Tibial nerve (tissue), 4 donors: ENCODE measurements at places on chromosomes 6 and 20. TPM values are rescaled to one million over a fixed set of nuclear protein-coding genes. Genes with fewer than 3 reads are reported as not detected.
A peak's percentile ranks its signal among the peaks of the same experiment; 100 is the strongest.

Gene SNPH
- 7.4 TPM for total RNA-seq

Gene CSNK2B
- total RNA-seq = 207 TPM

Gene ZSCAN23
- total RNA-seq = 2.9 TPM

- no peak for DNase-seq
- no peaks in the 10 kb centered on the region for H3K4me1 ChIP-seq
- H3K27ac ChIP-seq = no peak overlapping the region
- H3K36me3 ChIP-seq = no peaks in the 10 kb centered on the region
- peak overlapping the region; percentile 46 for H3K4me3 ChIP-seq
Observed at GRCh38 chr6:13924146-13924948, 405 bp upstream of the RNF182 start.

DNA sequence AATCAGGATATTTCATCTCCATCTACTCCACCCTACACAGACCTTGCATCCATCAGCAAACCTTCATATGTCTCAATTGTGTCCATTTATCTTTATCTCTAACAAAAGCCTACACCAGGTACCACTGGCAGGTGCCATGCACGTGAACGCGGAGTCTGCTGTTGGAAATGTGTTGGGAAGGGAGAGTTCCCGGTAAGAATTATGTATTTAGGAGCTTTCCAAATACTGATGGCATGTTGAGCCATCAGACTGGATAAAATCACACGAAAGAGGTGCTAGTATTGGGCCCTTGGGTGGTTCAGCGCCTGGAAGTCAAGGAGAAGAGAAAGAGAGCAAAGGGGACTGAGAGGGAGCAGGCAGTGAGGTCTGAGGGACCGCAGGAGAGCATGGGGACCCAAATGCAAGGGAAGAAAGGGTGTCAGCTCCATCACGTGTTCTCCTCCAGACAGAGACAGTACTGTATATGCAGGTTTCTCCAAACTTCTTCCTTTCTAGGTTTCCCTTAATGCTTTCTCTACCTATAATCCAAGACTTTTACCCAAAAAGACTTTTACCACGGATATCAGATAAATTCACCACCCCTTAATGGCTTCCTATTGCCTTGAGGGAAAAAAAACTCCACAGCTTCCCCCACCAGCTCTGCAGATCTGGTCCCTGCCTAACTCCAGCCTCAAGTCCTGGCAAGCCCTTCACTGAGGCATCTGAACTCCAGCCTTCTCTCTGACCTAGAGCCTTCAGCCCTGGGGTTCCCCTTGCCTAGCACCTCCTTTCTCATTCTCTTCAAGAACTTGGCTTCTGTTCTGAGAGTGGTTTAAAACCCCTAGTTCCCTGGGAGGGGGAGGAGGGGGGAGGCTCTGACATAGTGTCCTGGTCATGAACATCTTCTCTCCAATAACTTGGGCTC is 4.8 kb upstream of the ZNF217 start:
- DNase-seq = no peak
- no peak overlapping the region for H3K4me3 ChIP-seq
- no peaks in the 10 kb centered on the region for H3K36me3 ChIP-seq

DNA sequence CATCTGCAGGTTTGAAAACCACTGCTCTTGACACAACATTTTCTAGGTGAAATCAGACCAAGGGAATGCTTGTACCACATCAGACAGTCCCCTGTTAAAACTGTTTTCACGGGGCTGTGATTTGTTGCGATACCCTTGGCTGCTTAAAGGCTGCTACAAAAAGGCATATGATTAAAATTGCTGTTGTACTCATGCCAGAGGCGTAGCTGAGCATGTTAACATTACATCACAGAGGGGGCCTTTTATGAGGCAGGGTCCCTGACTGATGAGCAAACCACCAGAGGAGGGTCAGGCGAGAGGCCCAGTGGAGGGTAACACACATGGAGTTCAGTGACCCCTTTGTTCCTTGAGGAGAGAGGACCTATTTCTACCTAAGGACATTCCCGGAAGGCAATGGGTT is 70.4 kb upstream of the CDYL start:
- DNase-seq = no peak
- H3K4me1 ChIP-seq = no peaks in the 10 kb centered on the region
- no peaks in the 10 kb centered on the region for H3K27me3 ChIP-seq
- no peak overlapping the region for H3K4me3 ChIP-seq
- no peak overlapping the region for H3K27ac ChIP-seq

- no peaks in the 10 kb centered on the region for H3K4me1 ChIP-seq
- no peaks in the 10 kb centered on the region for H3K27me3 ChIP-seq
- no peak overlapping the region for H3K4me3 ChIP-seq
- H3K36me3 ChIP-seq = no peaks in the 10 kb centered on the region
- no peak overlapping the region for H3K27ac ChIP-seq
- DNase-seq = no peak
Observed at GRCh38 chr6:67633058-67633457, 1002.0 kb upstream of the ADGRB3 start.

Gene MYBL2
- total RNA-seq = not detected

- no peaks in the 10 kb centered on the region for H3K27me3 ChIP-seq
- H3K4me3 ChIP-seq = no peak overlapping the region
- no peak overlapping the region for H3K27ac ChIP-seq
- H3K36me3 ChIP-seq = no peaks in the 10 kb centered on the region
Observed at GRCh38 chr6:11368760-11369159, 136.3 kb upstream of the NEDD9 start.

Gene SERPINB1
- 24.7 TPM for total RNA-seq

- no peaks in the 10 kb centered on the region for H3K27me3 ChIP-seq
- H3K27ac ChIP-seq = peak overlapping the region; percentile 76
- H3K4me3 ChIP-seq = no peak overlapping the region
- H3K36me3 ChIP-seq = no peaks in the 10 kb centered on the region
Observed at GRCh38 chr20:41308726-41309413, 8.7 kb downstream of the ZHX3 start.

- H3K4me1 ChIP-seq = no peaks in the 10 kb centered on the region
- no peak overlapping the region for H3K27ac ChIP-seq
- H3K27me3 ChIP-seq = no peaks in the 10 kb centered on the region
- no peaks in the 10 kb centered on the region for H3K36me3 ChIP-seq
Observed at GRCh38 chr6:65468307-65468706, 238.7 kb downstream of the EYS start.

Gene ZC3H12D
- 3.1 TPM for total RNA-seq

- H3K36me3 ChIP-seq = no peaks in the 10 kb centered on the region
- no peak for DNase-seq
- no peak overlapping the region for H3K4me3 ChIP-seq
- no peaks in the 10 kb centered on the region for H3K27me3 ChIP-seq
- H3K4me1 ChIP-seq = peaks cover 35% of the 10 kb centered on the region
Observed at GRCh38 chr20:7505152-7505834, 435.0 kb downstream of the HAO1 start.

Gene IGF2R
- total RNA-seq = 63.7 TPM

GRCh38 chr6:41577356-41578216 is 31.4 kb downstream of the FOXP4 start:
- no peaks in the 10 kb centered on the region for H3K27me3 ChIP-seq
- no peak overlapping the region for H3K4me3 ChIP-seq
- peak overlapping the region; percentile 59 for H3K27ac ChIP-seq

Gene XKR7
- total RNA-seq = not detected

Gene DOK5
- 5.4 TPM for total RNA-seq

Gene GHRH
- total RNA-seq = not detected

Gene DCDC2
- not detected for total RNA-seq

GRCh38 chr6:16511723-16512489 is 249.4 kb downstream of the ATXN1 start:
- H3K27ac ChIP-seq = no peak overlapping the region
- no peaks in the 10 kb centered on the region for H3K27me3 ChIP-seq
- peaks cover 41% of the 10 kb centered on the region for H3K4me1 ChIP-seq
- DNase-seq = no peak
- no peak overlapping the region for H3K4me3 ChIP-seq
- H3K36me3 ChIP-seq = no peaks in the 10 kb centered on the region

DNA sequence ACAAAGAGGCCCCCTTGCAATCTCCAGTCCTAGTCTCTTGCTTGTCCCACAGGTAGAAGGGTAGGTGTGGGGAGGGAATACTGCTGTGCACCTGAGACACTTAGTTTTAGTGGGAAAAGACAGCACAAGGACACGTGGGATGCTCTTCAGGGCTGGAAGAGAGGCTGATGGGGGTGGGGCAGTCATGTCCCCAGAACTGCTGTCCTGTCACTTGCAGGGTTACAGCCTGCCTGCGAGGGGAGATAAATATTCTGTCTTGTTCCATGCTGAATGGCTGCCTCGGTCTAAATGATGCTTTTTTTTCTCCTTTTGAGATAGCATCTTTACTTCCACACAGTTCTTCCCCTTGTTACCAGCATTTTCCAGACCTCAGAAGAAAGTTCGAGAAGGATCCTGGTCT is 106.2 kb downstream of the SLC24A3 start:
- no peak for DNase-seq
- peaks cover 13% of the 10 kb centered on the region for H3K4me1 ChIP-seq
- H3K4me3 ChIP-seq = no peak overlapping the region
- no peaks in the 10 kb centered on the region for H3K27me3 ChIP-seq
- no peak overlapping the region for H3K27ac ChIP-seq
- H3K36me3 ChIP-seq = no peaks in the 10 kb centered on the region

DNA sequence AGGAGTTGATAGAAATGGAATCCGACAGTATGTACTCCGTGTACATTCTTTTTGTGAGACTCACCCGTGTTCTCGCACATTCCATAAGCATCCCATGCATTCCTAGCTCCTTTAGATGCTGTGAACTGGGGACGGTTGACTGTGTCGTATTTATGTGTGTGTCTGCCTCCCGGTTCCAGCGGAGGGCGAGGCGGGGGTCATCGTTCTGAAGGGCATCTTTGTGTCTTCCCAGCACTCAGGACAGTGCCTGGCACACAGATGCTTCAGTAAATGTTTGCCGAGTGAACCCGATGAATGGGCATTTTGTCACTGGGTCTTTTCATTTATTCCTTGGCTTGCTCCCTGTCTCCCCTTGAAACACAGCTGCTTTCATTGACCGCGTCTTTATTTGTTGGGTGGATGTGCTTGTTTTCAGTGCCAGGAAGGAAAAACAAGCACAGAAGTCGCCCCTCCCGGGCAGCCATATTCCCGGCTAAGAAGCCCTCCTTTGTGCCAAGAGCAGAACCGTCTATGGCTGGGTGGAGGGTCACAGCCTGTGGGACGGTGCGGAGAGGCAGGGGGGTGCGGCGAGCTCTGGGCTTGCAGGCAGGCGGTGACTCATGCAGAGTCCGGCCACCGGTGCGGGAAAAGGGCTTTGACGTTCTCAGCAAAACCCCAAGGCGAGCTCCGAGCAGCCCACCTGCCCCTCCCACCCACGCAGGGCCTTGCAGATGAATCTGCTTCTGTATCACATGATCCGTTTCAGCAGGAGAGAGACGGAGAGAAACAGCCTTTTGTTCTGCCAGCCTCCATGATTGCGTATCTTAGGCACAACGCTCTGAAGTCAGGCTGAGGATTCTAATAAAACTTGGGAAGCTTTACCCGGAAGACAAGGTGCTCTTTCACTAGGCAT is 11.2 kb upstream of the PSMG4 start:
- H3K36me3 ChIP-seq = peaks cover 9% of the 10 kb centered on the region
- peak overlapping the region; percentile 8 for H3K4me3 ChIP-seq
- no peaks in the 10 kb centered on the region for H3K27me3 ChIP-seq
- H3K27ac ChIP-seq = peak overlapping the region; percentile 86
- peaks cover 38% of the 10 kb centered on the region for H3K4me1 ChIP-seq
- no peak for DNase-seq

- no peak overlapping the region for H3K4me3 ChIP-seq
- H3K27ac ChIP-seq = no peak overlapping the region
- no peak for DNase-seq
- no peaks in the 10 kb centered on the region for H3K4me1 ChIP-seq
- H3K36me3 ChIP-seq = no peaks in the 10 kb centered on the region
Observed at GRCh38 chr6:165486183-165487137, 176.6 kb downstream of the PDE10A start.

GRCh38 chr6:170049641-170050561 is 241.0 kb downstream of the DLL1 start:
- peak; percentile 48 for DNase-seq
- no peaks in the 10 kb centered on the region for H3K4me1 ChIP-seq
- H3K27me3 ChIP-seq = no peaks in the 10 kb centered on the region

DNA sequence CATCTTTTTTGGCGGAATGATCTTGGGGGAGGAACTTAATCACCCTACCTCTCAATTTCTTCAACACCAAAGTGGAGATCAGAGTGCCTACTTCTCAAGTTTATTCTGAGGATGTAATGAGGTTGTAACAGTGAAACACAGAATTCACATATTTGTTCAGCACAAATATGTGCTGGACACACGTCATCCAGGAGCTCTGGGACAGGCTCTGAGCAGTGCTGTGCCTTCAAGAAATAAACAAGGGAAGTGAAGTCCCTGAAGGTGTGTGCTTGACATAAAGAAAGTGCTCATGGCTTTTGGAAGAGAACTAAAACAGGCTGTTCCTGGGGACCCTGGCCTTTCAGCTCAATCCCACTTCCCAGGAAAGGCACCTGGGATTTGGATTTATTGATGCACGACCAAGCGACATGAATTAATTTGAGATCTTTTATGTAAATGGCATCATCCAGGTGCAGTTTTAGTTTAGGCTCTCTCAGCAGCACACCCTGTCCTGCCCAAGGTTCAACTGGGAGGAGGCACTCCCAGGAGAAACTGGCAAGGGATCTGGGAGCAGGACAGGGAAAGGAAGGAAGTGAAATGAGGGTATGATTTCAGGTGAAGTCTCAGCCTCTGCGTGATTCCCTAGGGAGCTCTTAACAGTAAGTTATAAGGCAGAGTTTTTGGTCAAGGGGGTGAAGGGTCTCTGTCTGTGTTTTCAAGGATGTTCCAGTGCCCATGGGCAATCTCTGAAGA is 211.0 kb downstream of the FOXA2 start:
- no peak overlapping the region for H3K4me3 ChIP-seq
- DNase-seq = no peak
- H3K36me3 ChIP-seq = no peaks in the 10 kb centered on the region
- no peaks in the 10 kb centered on the region for H3K27me3 ChIP-seq
- no peaks in the 10 kb centered on the region for H3K4me1 ChIP-seq
